Activated CD8-positive, alpha-beta memory T cell treated with anti-CD3 and anti-CD28 coated beads for 4 hours (primary cell): ENCODE measurements at places on chromosomes 6 and 20.

- no peak for DNase-seq
These were observed 194.4 kb upstream of the PLCB4 start for GRCh38 chr20:8874437-8874836.

- no peak for DNase-seq
These were observed at the start of gene IL20RA for GRCh38 chr6:137044366-137045221. Gene IL20RA (minus strand): TSS chr6:137044965. CDS start chr6:137044728, 237 bp downstream.

DNA sequence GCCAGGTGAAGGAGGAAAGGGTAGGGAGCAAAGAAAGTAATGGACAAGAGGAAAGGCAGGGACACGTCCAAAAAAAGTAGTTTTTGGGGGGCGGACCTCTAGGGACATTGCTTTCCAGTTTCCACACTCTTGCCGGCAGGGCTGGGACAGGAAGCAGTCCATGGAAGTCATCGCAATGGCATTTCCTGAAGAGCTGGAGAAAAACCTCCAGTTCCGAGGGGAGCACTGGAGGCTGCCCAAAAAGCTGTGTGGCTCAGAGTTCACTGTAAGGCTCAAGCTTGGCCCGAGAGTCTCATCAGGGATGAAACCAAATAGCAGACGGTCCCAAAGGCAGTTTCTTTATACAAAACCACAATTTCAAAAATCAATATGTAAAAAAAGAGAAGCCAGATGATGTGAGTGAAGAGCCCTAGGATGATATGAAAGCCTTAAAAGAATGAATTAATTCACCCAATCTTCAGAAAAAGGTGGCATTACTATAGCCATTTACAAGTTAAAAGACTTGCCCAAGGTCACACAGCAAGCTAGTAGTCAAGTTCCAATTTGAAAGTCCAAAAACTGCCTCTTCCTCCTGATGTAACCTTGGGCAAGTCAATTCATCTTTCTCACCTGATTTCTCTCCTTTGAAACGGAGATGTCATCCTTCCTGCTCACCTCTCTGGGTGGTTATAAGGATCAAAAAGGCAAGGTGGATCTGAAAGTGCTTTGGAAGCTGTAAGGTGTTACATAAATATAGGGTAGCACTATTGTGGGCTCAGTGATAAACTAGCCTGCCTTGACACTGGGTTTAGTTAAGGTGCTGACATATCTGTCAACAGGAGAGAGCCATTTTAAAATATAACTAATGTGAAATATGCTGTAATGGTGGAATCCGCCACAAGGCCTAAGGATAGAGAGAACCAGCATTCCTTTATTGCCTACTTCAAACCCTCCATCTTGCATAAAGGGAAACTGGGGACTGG is 9.1 kb downstream of the BCL2L1 start:
- no peak for DNase-seq

- DNase-seq = no peak
These were observed 1360.1 kb upstream of the GJE1 start for GRCh38 chr6:140772576-140772975.

DNA sequence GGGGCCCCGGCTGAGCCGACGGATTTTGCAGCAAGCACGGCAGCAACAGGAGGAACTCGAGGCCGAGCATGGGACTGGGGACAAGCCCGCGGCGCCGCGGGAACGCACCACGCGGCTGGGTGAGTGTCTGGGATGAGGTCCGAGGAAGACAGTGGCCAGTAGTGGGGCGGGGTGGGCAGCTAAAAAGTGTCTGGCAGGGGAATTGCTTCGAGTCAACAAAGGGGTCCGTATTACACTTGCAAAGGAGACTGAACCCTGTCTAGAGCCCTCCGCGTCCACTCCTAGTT is 356 bp downstream of the BYSL start:
- DNase-seq = no peak

DNA sequence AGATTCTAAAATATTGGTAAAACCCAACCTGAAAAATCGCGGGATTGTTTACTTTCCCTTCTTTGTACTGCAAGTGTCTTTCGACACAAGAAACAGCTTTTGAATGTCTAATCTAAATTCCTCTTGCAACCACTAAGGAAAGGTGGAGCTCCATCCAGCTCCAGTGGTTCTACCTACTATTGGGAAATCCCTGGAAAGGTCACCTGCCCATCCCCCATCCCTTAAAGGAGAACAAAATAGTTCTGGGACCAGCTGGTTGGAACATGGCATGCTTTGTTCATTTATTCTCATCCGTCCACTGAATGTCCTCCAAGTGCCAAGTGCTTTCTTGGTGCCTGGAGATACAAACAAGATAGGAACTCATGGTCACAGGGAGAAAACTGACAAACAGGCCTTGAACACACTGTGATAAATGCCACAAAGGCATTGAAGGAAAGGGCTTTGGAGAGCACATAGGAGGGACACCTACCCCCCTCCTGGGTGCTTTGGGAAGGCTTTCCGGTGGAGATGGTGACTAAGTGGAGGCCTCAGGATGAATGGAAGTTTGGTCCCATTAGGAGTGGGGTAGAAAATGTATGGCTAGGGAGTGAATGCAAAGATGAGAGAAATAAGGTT is 2.3 kb upstream of the CITED2 start:
- no peak for DNase-seq

GRCh38 chr20:21559305-21559704 is 45.4 kb upstream of the NKX2-2 start:
- DNase-seq = no peak

DNA sequence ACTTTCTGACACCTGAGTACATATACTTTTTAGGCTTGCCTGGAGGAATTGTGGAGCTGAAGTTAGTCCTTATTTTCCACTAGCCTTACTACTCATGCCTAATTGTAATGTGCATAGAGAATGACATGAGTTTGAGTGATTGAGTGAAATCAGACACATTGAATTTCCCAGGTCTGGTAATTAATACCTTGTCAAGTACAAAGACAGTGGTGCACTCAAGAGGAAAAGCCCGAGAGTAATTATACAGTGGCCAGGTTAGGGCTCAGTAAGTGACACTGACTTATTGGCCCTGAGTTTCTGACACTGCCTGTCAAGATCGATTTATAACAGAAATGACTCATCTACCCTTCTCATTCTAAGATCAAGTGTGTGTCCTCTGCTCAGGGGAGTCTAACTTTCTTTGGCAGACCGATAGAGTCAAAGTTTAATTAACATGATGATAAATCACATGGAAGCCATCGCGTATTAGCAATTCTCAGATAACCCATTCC is 288.3 kb downstream of the TPBG start:
- no peak for DNase-seq

- DNase-seq = no peak
These were observed 363.0 kb downstream of the UTRN start for GRCh38 chr6:144647971-144648651.

- no peak for DNase-seq
These were observed 24.8 kb downstream of the AFDN start for GRCh38 chr6:167851370-167851952.

DNA sequence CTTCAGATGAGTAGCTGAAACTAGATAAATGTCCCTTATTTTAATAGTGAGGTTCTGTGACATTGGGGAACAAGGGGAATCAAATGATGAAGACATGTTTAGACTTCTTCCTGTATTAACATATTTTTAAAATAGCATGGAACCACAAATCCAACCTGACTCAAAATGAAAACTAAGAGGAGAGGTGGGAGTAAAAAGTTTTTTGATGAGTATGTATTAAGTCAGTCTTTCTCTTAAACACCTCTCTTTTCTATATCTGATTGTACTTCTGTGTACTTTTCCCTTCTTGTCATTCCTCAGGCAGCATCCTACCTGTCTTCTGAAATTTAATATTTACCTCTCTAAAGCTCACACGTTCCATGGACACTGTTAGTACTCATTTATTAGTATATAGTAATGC is 8.7 kb upstream of the SDHAF4 start:
- no peak for DNase-seq

GRCh38 chr6:168439794-168440450 is 1.1 kb upstream of the SMOC2 start:
- DNase-seq = no peak

- DNase-seq = no peak
These were observed 387.7 kb downstream of the PAX1 start for GRCh38 chr20:22093122-22093521.

DNA sequence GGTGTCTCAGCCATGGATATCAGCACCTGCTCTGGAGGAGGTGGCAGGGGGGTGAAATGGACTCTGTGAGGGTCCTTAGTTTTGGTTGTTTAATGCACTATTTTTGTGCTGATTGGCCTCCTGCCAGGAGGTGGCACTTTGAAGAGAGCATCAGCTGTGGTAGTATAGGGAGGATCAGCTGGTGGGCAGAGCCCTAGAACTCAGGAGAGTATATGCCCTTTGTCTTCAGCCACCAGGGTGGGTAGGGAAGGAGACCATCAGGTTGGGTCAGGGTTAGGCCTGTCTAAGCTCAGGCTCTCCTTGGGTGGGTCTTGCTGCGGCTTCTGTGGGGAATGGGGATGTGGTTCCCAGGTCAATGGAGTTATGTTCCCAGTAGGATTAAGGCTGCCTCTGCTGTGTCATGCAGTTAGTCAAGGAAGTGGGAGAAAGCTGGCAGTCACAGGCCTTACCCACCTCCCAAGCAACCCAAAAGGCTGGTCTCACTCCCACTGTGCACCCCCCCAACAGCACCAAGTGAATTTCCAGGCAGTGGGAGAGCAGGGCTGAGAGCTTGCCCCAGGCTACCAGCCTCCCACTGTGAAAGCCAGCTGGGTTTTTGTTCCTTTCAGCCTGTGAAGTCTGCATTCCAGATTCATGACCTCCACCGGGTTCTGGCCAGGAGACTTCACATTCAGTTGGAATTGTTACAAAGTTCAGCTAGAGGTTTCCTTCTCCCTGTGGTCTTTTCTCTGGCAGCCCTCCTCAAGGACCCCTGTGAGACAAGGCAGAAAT is 5.7 kb upstream of the OSTM1 start:
- no peak for DNase-seq

DNA sequence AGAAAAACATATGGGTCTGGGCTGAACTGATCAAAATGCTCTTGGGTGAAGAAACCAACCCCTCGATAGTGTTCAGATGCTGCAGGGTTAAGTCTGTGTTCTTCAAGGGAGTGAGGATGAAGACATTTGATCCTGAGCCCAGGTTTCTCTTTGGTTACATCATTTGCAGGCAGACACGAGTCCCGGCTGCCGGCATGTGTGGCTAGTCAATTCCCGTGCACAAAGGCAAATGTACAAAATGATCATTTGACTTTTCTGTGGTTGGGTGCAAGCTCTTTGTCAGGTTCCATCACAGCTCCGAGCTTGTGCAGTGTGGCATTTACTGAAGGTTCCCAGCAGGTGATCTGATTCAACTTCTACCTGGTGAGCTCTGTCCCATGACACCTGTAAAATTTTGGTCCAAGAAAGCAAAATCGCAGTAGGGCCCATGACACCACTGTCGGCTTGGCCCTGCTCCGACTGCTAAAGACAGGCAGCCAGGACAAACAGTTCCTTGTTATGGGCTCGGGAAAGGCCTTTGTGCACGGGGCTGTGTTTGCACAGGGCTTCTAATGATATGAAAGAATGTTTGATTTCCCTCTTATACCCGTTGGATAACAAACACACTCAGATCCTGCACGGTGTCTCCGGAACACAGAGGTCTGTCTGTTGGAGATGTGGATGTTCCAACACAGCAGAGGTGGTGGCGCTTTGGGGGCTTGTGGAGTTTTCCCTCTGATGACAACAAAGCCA is 46.9 kb downstream of the GJA10 start:
- no peak for DNase-seq

DNA sequence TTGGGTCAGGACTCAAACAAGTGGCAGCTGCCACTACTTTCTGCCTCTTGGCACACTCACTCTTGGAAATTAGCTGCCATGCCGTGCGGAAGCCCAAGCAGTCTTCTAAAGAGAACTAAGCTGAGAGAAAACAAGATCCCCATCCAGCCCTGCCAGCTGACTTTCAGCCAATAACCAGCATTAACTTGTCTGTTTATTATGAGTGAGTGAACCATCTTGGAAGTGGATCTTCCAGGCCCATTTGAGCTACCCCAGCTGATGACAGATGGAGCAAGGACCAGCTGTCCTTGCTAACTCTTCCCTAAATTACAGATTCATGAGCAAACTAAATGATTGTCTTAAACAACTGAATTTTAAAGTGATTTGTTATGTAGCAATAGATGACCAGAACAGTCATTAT is 73.9 kb upstream of the RBM24 start:
- no peak for DNase-seq

GRCh38 chr6:77815531-77815930 is 162.7 kb downstream of the MEI4 start:
- no peak for DNase-seq

- no peak for DNase-seq
These were observed 32.5 kb downstream of the MUC22 start for GRCh38 chr6:31042806-31043205.

- DNase-seq = no peak
These were observed 341.1 kb upstream of the ZFP64 start for GRCh38 chr20:52532674-52533073.

DNA sequence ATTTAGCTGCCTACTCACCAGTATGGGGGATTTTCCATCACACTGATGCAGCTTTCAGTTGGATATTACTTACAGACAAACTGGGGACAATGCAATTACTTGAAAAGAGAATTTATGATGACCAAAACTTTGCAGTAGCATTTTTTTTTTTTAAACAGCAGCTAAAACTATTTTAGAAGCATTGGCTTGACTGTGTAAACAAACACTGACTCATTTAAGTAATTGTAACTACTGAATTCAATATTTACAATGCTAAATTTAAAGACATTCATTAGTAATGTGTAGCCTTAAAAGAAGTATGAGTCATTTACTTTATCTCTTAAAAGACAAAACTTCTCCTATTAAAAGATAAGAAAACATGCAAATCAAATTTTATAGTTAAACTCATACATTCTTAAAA is 295.9 kb upstream of the FERMT1 start:
- no peak for DNase-seq

DNA sequence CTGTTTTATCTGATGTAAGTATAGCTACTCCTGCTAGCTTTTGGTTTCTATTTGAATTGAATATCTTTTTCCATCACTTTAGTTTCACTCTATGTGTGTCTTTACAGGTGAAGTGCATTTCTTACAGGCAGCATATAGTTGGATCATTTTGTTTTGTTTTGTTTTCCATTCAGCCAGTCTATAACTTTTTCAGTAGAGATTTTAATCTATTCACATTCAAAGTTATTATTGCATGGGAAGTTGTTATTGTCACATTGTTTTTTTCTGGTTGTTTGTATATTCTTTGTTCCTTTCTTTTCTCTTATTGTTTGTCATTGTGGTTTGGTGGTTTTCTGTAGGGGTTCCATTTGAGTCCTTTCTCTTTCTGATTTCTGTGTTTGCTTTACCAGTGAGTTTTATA is 151.2 kb downstream of the PDE10A start:
- DNase-seq = no peak

- no peak for DNase-seq
These were observed 5.5 kb downstream of the SSR1 start for GRCh38 chr6:7307533-7307932.

DNA sequence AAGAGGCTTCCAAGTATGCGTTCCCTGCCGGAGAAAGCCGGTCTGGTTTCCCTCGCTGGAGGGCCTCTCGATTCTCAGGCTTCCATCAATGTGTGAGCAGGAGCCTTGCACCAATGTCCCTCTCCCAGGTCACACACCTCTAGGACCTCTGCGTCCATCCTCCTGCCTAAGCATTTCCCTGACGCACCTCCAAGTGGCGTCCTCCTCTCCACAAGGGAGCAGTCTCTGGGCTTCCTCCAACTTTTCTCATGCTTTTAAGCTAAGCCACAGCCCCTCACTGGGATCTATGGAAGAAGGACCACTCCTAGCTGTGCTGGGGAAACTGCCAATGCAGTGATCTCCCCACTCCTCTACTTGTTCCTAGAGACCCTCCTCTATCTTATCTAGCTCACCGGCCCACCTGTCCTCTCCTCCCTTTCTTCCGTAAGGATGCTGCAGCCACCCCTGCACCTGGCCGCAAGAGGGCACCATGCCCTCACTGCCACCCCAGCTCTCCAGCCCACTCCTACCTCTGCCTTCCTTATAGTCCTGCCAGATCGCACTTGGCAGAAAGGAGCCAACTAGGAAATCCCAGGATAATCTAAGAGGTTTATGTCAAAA is 258.7 kb downstream of the LRFN2 start:
- no peak for DNase-seq
